NCI-H774 (cell line): ENCODE measurements at places on chromosomes 1 and 21.

DNA sequence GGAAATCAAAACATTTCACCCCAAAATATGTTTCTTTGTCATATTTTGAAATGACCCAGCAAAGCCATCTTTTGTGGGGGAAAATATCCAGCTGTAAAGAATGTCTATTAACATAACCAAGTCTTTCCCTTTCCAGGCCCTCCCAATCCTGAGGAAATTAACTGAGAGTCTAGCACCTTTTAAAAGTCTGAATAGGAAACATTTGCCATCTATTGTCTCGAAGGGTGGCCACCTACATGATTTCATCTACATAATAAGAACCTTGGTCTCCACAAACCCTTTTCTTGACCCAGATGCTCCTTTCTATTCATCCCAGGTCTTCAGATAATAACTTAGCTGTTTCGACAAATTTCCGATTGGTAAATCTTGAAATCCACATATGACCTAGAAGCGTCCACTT is 5.4 kb upstream of the MT1HL1 start:
- DNase-seq: no peak

- DNase-seq: no peak
These were observed 128.8 kb downstream of the KCNJ6 start for GRCh38 chr21:37787456-37787855.

DNA sequence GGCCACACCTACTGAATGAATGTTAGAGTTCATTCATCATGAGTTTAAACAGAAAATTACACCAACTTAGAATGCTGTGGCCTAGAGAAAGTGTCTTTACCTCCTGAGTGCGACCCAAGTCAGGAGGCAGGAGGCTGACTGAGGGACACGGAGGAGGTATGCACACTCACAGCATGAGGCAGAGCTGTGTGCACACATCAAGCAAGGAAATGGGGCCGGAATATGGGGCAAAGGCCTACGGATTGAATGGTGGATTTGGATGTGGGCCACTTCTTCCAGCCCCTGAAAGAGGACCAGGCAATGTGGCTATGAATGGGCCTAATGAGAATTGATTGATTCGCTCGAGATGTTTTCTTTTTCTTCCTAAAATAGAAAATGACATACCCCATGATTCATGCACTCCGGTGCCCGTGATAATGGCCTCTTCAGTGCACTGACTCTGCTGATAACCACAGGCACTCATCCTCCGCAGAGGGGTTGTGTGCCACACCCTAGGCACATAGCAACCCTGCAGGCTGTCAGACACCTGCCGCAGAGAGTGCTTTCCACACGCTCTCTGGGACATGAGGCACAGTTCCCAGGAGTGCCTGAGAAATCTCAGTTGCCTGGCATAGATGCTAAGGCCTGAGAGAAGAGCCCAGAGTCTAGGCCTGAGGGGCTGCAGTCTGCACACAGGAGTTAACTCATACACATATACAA is 155.5 kb downstream of the GLUL start:
- peak; percentile 76 for DNase-seq

DNA sequence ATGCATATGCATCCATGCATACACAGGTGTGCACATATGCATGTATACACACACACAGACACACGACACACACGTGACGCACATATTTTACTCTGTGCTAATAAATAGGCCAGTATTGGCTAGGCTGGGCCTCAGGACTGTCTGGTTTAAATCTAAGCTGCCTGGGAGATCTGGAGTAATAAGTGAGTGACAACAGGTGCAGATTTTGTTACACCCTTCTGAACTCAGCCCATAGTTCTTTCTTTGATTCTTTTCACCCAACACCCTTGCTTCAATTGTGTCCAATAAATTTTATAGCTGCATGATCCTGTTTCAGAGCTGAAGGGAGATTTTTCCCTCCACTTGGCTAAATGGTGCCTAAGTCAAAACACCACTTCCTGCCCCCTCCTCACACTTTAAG is 132.8 kb downstream of the FGGY start:
- DNase-seq: no peak

DNA sequence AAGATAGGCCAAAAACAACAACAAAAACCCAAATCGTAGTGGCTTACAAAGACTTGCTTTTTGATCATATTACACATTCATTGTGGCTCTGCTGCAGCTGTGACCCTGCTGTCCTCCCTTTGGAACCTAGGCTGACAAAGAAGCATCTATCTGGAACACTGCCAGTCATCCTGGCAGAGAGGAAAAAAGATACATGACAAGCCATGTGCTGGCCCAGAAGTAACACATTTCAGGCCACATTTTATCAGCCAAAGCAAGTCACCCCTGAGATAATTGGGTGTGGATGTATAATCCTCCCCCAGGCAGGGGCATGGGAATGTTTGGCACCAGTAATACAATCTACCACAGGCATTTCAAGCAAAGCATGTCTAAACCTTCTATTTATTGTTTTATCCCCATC is 37.2 kb upstream of the AGO1 start:
- no peak for DNase-seq

- DNase-seq: no peak
These were observed at the start of gene ABCG1 for GRCh38 chr21:42218836-42219605. ABCG1 (plus strand) TSS chr21:42219140; CDS start chr21:42219263, 123 bp downstream.

- no peak for DNase-seq
These were observed 23.3 kb downstream of the KCNN3 start for GRCh38 chr1:154846565-154847442.

DNA sequence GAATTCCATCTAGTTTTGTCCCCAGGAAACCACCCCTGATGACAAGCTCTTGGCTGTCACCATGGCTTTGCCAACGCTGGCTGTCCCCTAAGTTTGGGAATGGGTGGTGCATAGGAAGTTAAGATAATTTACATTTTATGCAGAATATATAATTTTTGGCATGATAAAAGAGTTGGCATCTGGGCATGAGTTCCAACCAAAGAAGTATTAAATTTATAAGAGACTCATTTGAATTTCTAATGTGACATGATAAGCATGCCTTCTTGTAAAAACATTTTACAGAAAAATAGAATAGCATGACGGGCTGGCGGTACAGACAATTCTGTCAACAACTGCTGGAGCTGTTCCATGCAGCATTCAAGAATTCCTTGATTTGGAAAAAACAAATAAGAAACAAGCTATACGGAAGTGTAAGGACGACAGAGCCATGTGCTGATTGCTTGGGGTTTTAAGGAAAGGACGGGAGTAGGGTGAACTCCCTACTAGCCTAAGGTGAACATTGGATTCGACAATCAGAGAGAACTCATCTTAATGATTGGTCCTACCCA is 106.8 kb upstream of the C1orf21 start:
- no peak for DNase-seq

DNA sequence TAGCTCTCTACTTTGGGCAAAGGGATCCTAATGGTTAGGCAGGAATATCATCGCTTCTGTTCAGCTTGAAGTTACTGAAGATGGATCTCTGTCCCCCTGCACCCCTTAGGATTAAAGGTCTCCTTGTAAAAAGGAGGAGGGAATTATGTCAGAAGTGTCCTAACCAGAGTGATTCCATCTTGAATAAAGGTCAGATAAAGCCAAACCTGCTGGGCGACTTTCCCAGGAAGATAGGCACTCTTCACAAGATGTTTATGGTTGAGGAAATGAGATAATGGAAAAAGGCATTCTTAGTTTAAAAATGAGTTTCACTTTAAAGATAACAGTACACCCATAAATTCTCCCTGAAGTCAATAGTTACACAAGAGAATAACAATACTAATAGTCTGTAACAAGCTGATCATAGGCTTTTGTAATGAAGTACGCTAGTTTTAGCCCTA is 1.7 kb upstream of the NENF start:
- no peak for DNase-seq

- DNase-seq: peak; percentile 85
These were observed at the start of gene TGFBR3 for GRCh38 chr1:91885716-91886506. TGFBR3 (minus strand) TSS chr1:91886151; CDS start chr1:91861531, 24,620 bp downstream.

DNA sequence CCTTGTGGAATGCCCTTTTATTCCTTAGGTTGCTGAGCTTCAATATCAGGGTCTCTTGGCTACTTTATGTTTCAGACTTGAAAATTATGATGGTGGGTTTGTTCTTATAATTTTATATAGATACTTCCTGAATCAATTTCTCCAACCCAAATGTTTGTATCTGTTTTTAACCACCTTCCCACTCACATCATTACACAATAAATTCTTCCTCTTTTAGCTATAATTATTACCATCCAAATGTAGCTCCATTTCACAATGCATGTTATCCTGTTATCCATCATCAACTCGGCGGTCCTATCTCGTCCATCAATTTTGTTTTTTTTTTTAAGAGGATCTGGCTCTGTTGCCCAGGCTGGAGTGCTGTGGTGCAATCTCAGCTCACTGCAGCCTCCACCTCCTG is 357.6 kb upstream of the ZP4 start:
- DNase-seq: no peak

DNA sequence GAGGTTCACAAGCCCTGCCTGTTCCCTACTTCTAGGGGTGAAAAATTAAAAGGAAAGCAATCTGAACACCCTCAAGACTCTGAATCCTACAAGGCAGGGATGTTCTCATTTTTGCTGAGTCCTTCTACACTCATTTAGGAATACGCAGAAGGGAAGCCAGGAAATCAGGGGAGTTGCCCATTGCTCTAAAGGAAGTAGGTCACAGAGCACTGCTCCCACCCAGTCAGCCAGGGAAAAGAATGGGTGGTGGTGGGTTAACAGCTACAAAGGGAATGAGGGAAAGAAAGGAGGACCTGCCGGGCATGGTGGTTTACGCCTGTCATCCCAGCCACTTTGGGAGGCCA is 2.4 kb upstream of the CTTNBP2NL start:
- DNase-seq: no peak

DNA sequence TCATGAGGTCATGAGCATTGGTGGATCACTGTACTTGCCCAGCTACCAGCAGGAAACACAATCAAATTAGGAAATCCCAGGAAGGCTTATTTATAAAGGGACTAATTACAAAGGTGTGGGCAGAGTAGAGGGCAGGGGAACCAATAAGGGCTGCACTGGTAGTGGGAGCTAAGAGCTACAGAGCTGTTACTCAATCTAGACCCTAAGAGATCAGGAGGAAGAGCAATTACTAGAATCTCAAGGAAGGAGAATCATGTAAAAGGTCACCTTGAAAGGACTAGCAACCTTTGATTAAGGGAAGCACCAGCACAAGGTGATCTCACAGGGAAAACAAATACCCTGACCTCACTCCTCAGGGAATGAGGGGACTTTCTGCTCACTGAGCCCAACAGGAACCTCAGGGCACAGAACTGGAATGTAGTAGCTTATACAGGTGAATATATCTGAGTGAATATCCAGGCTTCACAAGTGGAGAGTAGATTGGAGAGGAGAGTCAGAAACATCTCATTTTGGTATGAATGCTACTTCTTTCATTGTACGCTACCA is 66.8 kb downstream of the SAMSN1 start:
- DNase-seq: no peak

DNA sequence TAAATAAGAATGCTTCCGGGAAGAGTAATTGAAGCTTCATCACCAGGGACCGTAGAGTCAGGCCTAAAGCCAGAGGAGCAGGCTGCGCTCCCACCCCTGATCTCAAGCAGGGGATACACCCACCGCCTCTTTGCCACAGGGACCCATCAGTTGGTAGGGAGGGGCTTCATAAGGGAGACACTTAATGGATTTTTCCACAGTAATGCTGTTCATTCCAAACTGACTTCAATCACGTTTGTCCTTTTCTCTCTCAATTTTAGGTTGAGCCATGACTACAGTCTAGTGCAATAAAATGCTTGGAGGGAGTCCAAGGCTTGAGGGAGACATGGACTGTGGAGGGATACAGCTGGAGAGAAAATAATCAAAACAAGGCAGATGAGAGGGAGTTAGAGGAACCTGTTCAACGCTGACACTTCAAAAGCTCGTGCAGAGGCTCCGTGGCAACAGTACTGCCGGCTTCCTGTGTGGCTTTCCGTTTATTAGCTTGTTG is 111.5 kb downstream of the SEC16B start:
- DNase-seq: peak; percentile 48

DNA sequence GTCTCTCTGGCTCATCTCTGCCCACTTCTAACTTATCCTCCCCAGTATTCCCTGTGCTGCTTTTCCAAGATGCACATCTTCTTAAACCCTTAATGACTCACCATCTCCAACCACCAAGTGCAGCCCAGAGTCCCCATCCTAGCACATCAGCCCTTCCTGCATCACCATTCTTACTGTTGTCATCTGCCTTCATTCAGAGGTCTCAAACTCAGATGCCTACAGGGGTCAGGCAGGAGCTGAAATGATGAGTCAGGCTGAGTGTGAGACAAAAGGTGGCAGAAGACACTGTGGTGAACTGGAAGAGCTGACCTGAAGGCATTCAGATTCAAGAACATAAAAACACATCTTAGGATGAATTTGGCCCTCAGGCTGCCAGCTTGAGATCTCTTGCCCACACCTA is 34.6 kb downstream of the OLFML2B start:
- no peak for DNase-seq

DNA sequence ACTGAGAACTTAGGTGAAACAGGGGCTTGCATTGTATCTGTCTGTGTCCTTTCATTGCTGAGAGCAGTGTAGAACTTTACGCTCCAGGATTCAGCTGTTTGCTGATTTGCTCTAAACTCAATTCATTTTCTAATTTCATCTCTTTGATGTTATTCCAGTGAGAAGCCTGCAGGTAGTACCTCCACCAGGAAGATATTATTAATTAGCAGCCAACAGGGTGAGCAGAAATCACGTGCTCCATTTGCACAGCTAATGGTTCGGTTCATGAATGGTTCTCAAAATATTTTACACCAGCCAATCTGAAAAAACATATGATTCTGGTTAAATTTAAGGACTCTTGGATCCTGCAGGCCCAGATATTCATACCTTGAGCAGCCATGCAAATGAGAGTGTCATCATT is 52.1 kb downstream of the SUSD4 start:
- no peak for DNase-seq

DNA sequence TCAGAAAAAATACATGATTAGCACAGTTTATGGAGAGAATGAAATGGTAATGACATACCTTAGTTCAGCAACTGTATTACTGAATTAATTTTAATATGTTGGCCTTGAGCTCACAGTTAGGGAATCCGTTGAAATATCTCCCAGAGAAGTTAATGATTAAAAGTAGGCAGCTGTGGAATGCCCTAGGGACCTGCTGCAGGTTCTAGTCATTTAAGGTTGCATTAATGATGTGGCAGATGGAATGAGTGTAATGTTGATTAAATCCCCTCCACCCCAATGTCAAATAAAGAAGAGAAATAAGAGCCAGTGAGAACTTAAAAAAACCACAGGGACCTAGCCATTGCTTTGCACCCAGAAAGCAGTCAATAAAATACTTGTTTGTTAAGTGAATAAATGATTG is 40.3 kb upstream of the TRIM45 start:
- no peak for DNase-seq

GRCh38 chr1:24925963-24926362 is 4.1 kb downstream of the RUNX3 start:
- no peak for DNase-seq

- DNase-seq: no peak
These were observed 3.2 kb downstream of the URB2 start for GRCh38 chr1:229629261-229629660.

GRCh38 chr1:151535326-151536271 is 4.5 kb upstream of the TUFT1 start:
- no peak for DNase-seq

- DNase-seq: no peak
These were observed 434.4 kb downstream of the PTPRU start for GRCh38 chr1:29670752-29671151.

- peak; percentile 41 for DNase-seq
These were observed 1.2 kb downstream of the CEP170 start for GRCh38 chr1:243253926-243254232.
